Pons (tissue), 1 donor: ENCODE measurements at places on chromosomes 5 and 9.

- DNase-seq: peak; percentile 28
These were observed 243.3 kb downstream of the SEC61B start for GRCh38 chr9:99465231-99465907.

DNA sequence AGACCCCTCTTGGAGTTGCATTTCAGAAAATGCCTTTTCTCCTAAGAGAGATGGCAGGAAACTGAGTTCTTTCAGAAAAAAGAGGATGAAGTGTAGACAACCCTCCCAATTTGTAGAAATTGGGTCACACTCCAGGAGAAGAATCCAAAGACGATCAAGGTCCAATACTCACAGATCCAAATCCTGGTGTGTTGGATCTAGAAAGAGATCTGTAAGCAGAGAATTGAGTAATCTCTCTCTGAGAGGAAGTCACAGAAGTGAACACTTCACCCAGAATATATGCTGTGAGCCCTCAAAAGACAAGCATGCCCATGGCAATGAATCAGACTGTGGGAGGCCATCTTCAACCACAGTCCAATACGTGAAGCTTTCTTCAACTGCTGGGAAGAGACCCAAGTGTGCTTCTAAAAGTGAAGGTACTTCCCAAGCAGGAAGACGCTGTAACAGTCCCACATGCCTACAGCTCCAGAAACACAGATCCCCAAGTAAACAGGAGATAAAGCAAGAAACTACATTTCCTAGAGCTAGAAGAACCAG is 182.7 kb downstream of the SMC2 start:
- DNase-seq: no peak

- no peak for DNase-seq
These were observed 33.4 kb downstream of the WDR70 start for GRCh38 chr5:37412515-37412914.

- no peak for DNase-seq
These were observed 23.4 kb downstream of the TENT4A start for GRCh38 chr5:6736524-6737042.

GRCh38 chr9:88614359-88614758 is 79.4 kb downstream of the NXNL2 start:
- no peak for DNase-seq

- DNase-seq: no peak
These were observed 1026.9 kb downstream of the MAT2B start for GRCh38 chr5:164532235-164532900.

DNA sequence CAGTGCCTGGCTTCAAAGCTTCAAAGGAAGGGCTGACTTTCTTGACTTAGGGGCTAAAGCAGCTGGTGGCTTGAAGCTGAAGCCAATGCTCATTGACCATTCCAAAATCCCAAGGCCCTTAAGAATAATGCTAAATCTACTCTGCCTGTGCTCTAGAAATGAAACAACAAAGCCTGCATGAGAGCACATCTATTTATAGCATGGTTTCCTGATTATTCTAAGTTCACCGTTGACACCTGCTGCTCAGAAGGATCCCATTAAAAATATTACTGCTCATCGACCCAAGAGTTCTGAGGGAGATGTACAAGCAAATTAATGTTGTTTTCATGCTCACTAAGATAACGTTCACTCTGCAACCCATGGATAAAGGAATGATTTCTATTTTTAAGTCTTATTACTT is 6.7 kb downstream of the TMEM174 start:
- DNase-seq: no peak

DNA sequence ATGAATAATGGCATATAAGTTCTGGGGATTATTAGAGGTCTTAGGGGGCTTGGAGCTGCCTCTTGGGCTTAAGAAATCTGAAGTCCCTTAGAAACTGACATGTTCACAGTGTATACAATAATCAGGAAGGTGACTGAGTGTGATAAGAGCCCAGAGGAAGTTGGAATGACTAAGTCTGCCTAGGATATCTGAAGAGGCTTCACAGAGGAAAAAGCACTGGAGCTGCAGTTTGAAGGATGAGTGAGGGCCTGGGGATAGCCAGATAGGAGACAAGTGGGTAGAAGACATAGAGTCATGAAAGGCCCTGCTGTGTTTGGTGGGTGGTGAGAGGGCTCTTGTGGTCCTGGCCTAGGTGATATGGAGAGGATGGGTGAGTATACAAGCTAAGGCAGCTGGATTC is 8.8 kb downstream of the NEUROG1 start:
- DNase-seq: no peak

GRCh38 chr9:127977884-127978647 is 2.7 kb downstream of the EEIG1 start:
- DNase-seq: peak; percentile 16

DNA sequence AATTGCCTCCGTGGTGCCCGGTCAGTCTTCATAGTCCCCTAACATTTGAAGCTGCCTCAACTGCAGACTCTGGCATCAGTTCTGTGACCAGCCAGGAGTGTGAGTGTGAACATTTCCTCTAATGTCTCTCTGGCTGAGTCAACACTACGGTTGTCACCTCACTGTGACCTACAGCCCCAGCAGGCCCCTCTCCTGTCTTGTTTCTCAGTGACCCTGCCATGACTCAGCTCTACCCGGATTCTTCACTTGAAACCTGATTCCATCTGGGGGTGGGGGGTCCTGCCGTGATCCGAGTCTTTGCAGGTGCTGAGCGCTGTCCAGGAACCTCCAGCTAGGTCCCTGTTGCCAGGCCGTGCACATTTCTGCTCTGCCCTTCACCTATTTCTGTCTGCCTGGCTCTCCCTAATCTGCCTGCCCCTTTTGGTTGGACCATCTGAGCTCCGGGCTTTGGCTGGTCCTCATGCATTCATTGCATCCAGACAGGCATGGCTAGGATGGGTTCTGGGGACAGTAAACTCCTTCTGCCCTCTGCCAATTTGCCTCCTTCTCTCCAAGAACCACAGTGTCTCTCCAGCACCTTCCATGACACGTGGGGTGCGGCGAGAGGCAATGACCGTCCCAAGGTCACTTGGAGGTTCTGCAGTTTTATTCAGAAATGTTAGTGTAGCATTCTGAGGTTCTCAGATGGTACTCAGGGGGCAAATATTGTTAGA is 24.2 kb downstream of the STC2 start:
- DNase-seq: no peak

DNA sequence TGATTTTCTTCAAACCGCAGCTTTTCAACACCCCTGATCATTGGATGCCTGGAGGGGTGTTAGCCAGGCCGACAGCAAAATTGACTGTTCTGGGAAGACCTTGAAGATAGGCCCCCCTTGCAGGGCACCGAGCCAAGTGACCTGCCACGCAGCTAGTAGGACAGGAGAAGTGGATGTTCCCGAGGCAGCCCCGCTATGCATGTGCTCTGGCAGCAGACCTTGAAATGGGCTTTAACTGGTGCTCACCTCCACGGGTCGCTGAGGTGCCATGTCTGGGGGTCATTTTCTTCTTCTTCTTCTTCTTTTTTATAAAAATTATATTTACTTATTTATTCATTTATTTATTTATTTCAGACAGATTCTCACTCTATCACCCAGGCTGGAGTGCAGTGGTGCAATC is 12.6 kb downstream of the FGF18 start:
- no peak for DNase-seq

GRCh38 chr5:180324601-180324950 is 28.6 kb downstream of the GFPT2 start:
- no peak for DNase-seq

DNA sequence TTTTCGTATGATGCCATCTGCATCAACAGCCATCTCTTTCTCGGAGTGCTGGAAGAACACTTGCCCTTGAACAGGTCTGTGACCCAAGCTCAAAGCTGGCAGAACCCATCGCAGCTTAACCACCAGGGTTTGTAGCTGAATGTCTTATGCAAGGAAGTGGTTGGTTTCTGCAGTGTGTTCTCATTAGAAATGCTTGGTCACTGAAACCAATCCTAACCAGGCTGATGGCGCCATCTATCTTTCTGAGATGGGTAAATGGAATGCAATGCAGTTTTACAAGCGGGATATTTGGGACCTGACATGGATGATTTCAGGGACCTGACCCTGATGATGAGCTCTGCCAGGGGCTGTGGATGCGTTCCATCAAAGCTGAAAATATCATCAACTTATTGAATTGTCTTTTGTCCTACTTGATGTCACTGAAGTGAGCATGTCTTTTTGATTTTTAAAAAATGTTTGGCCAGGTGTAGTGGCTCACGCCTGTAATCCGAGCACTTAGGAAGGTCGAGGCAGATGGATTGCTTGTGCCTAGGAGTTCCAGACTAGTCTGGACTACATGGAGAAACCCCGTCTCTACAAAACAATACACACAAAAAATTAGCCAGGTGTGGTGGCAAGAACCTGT is 28.7 kb downstream of the DMRT3 start:
- DNase-seq: peak; percentile 75

- no peak for DNase-seq
These were observed 387.4 kb downstream of the ACTL7B start for GRCh38 chr9:108468364-108468763.

- peak; percentile 12 for DNase-seq
These were observed 86.7 kb upstream of the TAS2R1 start for GRCh38 chr5:9716838-9717281.

- no peak for DNase-seq
These were observed 12.1 kb upstream of the ORM1 start for GRCh38 chr9:114310471-114311450.

- DNase-seq: no peak
These were observed 186.3 kb upstream of the EGFLAM start for GRCh38 chr5:38071831-38072694.

- peak; percentile 84 for DNase-seq
These were observed 23.9 kb downstream of the PIK3R1 start for GRCh38 chr5:68239487-68239886.

- peak; percentile 27 for DNase-seq
These were observed 1259.8 kb downstream of the PTPRD start for GRCh38 chr9:9352877-9353481.

DNA sequence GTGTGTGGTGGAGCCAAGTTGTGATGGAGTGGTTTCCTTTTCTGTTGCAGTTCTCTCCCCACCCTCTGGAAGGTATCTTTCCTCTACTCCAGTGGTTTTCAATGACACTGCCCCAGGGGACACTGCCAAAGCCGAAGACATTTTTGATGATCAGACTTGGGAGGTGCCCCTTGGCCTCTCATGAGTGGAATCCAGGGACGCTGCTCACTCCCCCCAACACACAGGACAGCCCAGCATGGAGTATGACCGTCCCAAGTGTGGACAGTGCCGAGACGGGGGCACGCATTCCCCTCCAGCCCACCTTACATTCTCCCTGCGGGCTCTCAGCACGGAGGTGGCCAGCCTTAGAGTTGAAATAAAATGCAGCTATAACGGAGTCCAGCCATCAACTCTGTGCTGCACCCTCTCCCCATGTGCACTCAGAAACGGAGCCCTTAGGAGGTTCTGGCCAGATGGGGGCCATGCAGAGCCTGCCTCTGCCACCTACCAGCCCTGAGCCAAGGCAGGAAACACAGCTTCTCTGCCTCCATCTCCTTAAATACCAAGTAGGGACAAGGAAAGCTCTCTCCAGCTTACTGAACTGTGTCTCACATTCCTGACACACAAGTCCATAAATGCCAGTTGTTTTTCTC is 150.8 kb downstream of the ROR2 start:
- no peak for DNase-seq

DNA sequence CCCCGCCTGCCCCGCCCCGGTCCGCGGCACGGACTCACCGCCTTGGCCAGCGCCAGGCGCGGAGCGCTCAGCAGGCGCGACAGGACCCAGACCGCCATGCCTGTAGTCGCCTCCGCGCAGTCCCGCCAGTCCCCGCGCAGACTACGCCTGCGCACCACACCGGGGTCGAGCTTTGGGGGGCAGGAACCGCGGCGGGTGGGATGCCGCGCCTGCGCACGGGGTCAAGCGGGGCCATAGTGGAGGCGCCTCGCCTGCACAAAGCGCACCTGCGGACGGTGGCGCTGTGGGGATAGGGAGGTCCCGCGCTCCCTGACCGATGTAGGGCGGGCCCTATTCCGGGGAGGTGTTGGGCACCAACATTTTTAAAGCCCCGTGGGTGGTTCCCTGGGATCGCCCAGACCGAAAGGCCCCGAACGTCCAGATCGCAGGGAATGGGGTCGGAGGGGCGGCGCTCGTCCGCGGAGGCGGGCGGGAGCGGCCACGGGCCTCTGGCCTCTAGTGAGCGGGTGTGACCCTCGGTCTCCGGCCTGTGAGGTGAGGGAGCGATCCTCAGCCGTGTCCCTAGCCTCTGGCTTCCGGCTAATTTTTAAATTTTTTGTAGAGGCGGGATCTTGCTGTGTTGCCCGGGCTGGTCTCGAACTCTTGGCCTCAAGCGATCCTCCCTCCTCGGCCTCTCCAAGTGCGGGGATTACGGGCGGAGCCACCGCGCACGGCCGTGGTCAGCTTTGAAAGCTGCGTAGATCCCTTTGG is 70.8 kb upstream of the LPCAT1 start:
- peak; percentile 20 for DNase-seq

DNA sequence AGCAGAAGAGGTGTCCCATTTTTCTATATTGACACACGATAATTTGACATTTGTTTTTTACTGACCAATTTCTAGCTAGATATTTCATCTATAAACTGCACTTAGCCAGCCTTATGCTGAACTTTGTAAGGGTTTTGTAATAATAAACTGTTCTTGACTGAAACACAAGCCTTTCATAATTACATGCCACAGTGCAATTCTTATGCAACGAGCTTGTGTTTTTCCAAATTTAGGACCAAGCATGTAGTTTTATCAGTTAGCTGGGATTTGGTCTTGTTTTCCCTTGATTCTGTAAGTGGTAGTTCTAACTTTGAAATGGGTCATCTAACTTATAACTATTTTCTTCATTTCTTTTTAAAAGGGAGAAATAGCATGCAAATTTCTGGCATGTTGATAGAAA is 1.3 kb upstream of the LURAP1L start:
- DNase-seq: no peak

DNA sequence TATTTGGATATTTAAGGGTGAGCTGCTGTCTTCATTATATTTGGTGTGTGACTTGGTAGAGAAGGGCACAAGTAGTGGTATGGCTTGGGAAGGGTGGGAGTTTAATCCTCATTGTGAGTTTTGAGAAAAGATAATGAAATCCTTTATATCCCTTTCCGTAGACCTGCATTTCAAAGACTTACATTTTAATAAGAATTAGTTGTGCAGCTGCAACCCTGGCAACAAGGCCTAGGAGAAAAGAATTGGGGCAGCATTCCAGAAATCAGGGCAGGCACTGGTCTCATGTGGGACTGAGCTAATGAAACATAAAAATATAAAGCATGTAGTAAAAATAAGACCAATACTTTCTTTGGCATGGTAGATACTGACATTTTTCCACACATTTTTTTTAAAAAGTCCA is 60.5 kb downstream of the CDC42SE2 start:
- peak; percentile 92 for DNase-seq

DNA sequence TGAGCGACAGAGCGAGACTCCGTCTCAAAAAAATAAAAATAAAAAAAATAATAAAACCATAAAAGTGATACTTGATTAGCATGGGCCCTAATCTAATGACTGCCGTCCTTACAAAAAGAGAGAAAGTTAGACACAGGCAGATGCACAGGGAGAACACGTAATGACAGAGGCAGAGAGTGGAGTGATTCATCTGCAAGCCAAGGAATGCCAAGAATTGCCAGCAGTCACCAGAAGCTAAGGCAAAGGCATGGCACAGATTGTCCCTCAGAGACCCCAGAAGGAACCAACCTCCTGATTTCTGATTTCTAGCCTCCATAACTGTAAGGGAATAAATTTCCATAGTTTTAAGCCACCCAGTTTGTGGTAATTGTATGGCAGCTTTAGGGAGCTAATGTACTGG is 79.6 kb upstream of the FREM1 start:
- DNase-seq: no peak

GRCh38 chr9:94802793-94803192 is 76.3 kb downstream of the AOPEP start:
- DNase-seq: no peak
